ENCODE measurements at places on chromosomes 12 and 14. TPM values are rescaled to one million over a fixed set of nuclear protein-coding genes. Genes with fewer than 3 reads are reported as not detected.

The DPF3 gene
- 4.8 TPM for polyA plus RNA-seq

GRCh38 chr12:118107011-118107410, 3.2 kb upstream of the VSIG10 start:
- no peak for DNase-seq

The CFAP251 gene
- 17.1 TPM for polyA plus RNA-seq

The TMEM63C gene
- 0.57 TPM for polyA plus RNA-seq

DNA sequence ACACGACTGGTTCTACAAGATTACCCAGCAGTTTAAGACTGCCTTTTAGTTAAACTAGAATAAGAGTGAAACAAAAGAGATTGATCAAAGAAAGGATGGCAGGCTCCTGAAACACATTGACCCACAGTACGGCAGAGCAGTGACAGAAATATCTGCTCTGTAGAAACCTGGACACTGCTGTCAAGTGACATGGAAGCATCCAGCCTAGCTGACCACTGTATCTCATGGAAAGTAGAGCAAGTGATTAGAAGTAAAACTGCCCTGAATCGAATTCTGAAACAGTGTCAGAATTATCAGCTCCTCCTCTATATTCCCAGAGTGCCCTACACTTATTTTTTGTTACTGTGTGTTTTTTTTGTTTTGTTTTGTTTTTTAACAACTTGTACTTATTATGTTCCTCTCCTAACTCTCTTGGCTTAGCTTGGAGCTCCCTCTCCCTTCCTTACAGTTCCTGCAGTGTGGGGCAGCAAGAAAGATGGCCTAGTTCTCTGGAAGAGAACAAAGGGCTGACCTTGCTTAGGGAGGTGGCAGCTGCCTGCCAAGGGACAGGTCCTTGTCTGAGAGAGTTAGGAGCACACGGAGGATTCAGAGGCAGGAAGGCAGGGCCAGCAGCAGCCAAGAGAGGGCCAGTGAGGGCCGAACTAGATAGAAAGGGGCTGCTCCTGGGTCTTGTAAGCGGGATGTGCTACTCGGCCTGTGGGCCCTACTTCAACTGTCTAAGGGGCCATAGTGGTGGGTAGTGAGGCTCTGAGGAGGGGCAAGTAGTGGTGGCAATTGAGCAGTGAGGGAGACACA, 97.2 kb downstream of the PTPRR start:
- no peak for DNase-seq

- no peak for DNase-seq
Observed at GRCh38 chr14:90717916-90718315, 98.3 kb downstream of the TTC7B start.

The PPP1R13B gene
- 47.6 TPM for polyA plus RNA-seq

The DYRK2 gene
- 29.0 TPM for polyA plus RNA-seq

The MMP17 gene
- 1.2 TPM for polyA plus RNA-seq

GRCh38 chr12:30977124-30977523, 50.6 kb downstream of the TSPAN11 start:
- no peak for DNase-seq

Measured in renal cortex interstitium (tissue), 15 donors.